ENCODE measurements at places on chromosomes 2 and 18.

DNA sequence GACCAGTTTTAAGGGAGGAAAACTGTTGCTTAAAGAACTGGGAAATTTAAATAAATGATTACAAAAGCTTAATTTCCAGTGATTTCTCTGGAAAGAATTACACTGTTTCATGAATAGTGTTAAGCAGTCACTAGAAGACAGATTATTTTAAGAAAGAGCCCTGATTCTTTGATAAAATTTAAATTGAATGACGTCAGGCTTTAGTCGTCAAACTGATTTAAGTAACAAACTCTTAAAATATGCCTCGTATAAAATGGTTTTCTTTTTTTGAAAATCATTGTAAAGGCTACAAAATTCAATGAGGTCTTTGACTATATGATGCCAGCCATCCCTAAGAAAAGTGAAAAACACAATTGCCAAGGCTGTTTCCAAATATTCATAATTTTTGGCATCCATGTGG, 465.0 kb downstream of the NR4A2 start:
- no peak for DNase-seq

- peak; percentile 85 for DNase-seq
Observed at GRCh38 chr2:88016960-88017779, 823 bp upstream of the RNU2-63P start.

- no peak for DNase-seq
Observed at GRCh38 chr2:40433736-40434135, 18.2 kb downstream of the SLC8A1 start.

GRCh38 chr2:38037757-38038621, 38.0 kb downstream of the CYP1B1 start:
- DNase-seq = peak; percentile 43

GRCh38 chr2:120261387-120262006, 8.8 kb downstream of the RALB start:
- DNase-seq = no peak
